Ureter (tissue), 1 donor: ENCODE measurements at places on chromosomes 16 and 17. TPM values are rescaled to one million over a fixed set of nuclear protein-coding genes. Genes with fewer than 3 reads are reported as not detected.

GRCh38 chr17:79574108-79574507 is 36.7 kb downstream of the RBFOX3 start:
- no peak for DNase-seq

GRCh38 chr17:46122486-46122871 is 70.8 kb downstream of the KANSL1 start:
- no peak for DNase-seq

- DNase-seq, result no peak
Measured at GRCh38 chr17:28878158-28878910, 19.2 kb downstream of the FLOT2 start.

GRCh38 chr17:50593321-50593720 is 32.8 kb downstream of the CACNA1G start:
- no peak for DNase-seq

- DNase-seq, result no peak
Measured at GRCh38 chr16:23375643-23376042, 73.5 kb downstream of the SCNN1B start.

- no peak for DNase-seq
Measured at GRCh38 chr16:22265351-22265750, 31.9 kb upstream of the POLR3E start.

GRCh38 chr17:81309140-81309858 is 14.2 kb upstream of the SLC38A10 start:
- DNase-seq, result peak; percentile 90

DNA sequence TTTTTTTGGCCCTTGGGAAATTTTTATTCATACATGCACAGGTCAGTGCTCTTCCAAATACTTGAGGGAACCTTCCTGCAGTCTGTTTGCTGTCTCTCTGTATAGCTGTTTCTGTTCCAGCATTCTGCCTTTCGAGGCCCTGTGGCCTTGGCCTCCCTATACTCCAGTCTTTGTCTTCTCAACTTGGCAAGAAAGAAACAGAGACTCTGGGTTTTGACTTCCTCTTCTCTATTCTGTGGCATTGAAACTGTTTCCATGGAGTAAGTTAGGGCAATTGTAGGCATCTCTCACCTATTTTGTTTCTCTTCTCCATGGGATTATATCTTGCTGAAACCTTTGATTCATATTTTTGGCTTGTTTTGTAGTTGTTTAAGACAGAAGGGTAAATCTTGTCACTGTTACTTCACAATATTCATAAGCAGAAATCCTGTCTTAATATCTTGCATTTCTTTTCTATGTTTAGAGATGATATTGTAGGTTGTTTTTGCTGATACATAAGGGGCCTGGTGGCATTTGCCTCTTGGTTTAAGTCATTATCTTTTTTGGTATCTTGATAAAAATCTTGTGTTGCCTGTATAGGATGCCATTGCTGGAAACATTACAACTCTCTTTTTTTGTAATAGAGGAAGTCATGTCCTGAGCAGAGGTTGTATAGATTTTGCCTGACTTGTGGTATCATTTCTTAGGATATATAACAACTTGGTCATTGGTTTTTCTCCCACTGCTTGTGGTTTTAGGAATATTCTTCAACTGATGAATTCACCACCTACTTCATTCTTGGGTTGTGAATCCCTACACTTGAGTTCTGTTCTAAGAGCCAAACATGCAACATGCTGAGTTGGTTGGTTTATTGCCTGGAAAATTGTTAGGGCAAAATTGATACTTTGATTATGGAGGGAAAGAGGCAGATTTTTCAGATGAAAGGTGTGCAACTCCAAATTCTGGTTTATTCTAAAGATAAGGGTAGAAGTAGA is 168.6 kb downstream of the FTO start:
- no peak for DNase-seq

DNA sequence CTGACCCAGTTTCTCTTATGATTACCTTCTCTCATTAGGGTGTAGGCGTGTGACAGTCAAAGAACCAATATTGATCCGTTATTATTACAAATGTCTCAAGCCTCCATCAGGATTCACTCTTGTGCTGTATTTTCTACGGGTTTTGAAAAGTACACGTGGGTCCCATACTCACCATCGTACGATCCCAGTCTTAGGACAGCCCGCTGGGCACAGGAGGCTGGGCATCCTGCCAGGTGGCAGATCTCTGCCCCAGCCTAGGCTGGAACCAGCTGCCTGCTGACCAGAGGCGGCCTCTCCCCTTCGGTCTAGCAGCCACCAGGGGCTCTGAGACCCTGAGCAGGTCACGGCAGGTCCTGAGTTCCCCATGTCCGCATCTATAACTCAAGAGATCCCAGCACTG is 2.0 kb upstream of the METRNL start:
- DNase-seq, result no peak

GRCh38 chr17:75496005-75496404 is 19.3 kb downstream of the CASKIN2 start:
- no peak for DNase-seq

DNA sequence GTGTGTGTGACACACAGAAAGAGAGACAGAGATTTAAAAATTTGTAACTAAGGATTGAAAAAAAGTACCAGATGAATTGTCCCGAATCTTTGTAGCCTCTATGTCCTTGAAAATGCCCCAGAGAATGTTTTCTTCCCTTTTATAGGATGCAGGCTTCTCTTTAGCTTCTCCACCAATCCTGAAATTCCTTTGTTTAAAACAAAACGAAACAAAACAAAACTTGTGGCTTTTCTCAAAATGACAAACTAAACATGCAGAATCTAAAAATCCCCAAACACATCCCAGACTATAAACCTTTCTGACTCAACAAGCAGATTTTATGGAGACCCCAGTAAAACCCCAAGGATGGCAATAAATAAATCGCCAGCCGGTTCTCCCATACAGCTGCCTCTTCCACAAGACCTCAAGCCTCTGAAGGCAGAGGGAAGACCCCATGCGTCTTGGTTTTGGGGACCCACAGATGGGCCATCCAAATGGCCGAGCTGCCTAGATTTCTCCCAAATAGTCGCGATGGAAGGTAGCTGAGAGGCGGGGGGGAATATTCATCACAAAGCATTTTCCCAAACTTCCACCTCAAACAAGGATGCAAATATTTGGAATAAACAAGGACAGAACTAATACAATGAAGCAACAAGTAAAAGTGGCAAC is 269.5 kb upstream of the FOXF1 start:
- peak; percentile 35 for DNase-seq

GRCh38 chr16:11224096-11224893 is 31.7 kb downstream of the SOCS1 start:
- DNase-seq, result peak; percentile 76

DNA sequence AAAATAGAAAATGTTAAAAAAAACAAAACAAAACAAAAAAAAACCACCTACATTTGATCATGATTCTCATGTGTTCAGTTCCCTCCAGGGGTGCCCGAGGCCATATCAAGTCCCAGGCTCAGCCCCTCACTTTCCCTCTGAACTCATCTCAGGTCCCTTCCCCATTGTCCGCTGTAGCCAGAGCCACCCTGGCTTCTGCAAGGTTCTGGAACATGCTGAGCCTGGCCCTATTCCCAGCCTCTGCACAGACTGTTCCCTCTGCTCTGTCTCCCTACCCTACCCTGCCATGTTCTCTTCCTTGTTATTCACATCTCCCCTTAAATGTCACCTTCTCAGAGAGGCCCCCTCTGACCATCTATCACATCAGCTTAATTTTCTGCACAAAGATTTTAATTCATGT is 46.9 kb downstream of the TK2 start:
- peak; percentile 47 for DNase-seq

DNA sequence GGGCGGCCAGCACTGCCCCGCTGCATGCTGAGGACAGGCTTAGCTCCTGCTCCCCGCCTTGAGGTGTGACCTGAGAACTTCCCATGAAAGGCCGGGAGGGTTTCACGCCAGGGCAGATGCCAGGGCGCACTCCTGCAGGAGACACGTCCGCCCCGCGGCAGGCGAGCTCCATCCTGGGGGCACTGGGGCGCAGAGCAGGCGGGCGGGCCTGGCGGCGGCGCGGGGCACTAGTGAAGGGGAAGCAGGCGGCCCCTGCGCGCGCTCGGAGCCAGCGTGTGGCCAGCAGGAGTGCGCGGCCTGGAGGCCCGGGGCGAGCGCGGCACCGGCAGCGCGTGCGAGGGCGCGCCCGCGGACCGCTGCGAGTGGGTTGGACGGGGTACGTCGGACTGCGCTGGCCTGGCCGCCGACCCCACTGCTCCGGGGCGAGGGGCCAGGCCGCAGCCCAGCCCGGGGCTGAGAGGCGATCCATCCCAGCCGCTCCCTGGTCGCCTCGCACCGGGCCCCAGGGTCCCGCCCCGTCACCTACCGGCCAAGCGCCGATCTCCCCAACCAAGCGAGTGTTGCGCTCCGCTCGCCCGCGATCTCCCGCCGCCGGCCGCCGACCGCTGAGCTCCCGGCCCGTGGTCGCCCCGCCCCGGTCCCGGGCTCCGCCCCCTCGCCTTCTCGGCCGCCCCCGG is at the start of gene MAP3K14:
Gene MAP3K14, minus strand, starts transcription at position 587 of the 677 bp plus-strand sequence. CDS start 26,275 bp downstream, outside the sequence.
- DNase-seq, result peak; percentile 76

- no peak for DNase-seq
Measured at GRCh38 chr17:37743612-37743874, 1.3 kb downstream of the HNF1B start.

- no peak for DNase-seq
Measured at GRCh38 chr17:4480929-4481898, 17.5 kb upstream of the SPNS2 start.

DNA sequence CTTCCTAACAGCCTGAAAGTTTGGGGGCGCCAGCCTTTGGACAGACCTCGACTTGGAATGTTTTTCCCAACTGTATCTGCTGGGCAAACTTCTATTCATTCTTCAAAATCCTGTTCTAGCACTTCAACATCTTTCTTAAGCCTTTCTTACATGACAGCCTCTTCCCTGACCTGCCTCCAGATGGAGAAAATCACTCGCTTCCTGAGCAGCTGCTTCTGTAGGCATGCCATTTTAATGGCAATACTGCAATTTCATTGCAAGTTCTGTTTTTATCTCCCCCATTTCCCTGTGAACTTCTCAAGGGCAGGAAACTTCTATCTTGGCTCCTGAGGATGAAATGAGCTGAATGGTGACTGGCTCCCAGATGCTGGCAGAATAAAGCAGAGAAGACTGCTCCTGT is 128.8 kb upstream of the ASIC2 start:
- no peak for DNase-seq

DNA sequence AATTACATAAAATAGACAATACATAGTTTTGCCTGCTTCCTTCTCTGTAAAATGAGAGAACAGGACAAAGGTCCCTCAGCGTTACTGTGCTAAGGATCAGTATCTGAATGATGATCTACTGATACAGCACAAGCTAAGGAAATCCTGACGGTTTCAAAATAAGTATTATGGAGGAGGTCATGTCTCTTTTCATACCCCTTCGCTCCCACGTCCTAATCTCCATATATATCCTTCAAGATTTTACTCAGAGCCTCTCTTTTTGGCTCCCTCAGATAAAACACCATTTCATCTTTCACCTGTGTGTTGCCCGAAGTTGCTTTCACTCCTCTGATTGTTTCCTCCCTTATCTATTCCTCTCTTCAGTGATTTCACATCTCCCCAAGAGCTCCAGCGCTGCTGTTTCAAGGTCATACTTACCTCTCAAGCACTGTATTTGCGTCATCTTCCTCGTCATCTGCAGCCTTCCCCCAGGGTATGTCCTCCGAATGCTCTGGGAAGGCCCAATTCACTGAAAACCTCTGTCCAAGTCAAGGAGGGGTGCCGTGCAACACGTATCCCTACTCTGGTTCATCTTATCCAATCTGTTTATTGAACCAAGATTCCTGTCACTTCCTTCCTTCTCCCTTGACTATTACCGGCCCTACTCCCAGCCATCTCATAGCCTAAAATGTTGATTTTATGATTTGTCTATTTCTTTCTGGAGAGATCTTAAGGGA is 1.2 kb upstream of the BLTP2 start:
- no peak for DNase-seq

DNA sequence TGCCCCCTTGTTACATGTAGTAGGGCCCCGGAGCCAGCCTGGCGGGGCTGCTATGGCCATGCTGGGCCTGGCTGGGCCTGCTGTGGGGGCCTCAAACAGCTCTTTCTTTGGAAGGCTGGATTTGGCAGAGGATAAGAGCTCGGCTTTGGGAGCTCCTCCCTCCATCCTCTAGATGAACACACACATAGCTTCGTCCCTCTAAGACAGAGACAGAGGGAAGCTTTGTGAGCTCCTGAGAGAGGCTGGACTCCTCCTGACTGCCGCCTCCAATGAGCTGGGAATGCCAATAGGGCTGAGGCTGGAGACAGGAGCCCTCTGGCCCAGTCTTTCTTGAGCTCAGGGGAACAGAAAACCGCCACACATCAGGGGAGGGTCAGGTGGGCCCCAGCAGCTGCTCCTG is 37.3 kb upstream of the CDC42EP4 start:
- DNase-seq, result no peak

GRCh38 chr16:79623062-79623461 is 22.5 kb upstream of the MAF start:
- DNase-seq, result no peak

GRCh38 chr16:11175787-11176341 is 80.1 kb downstream of the SOCS1 start:
- DNase-seq, result no peak

TNRC6A gene
- total RNA-seq, result 109 TPM

COX6A2 gene
- not detected for total RNA-seq

TEKT5 gene
- 8.0 TPM for total RNA-seq

HOXB2 gene
- 50.7 TPM for total RNA-seq

CHST4 gene
- total RNA-seq, result 0.16 TPM

ATP2A3 gene
- total RNA-seq, result 36.3 TPM

NGFR gene
- total RNA-seq, result 10.0 TPM

GRAP gene
- 3.6 TPM for total RNA-seq

GDPD3 gene
- total RNA-seq, result 53.1 TPM

RPS6KB1 gene
- total RNA-seq, result 46.8 TPM

CCT6B gene
- total RNA-seq, result 6.3 TPM
